ENCODE measurements at places on chromosomes 16 and 17. TPM values are rescaled to one million over a fixed set of nuclear protein-coding genes. Genes with fewer than 3 reads are reported as not detected.
A peak's percentile ranks its signal among the peaks of the same experiment; 100 is the strongest.

DNA sequence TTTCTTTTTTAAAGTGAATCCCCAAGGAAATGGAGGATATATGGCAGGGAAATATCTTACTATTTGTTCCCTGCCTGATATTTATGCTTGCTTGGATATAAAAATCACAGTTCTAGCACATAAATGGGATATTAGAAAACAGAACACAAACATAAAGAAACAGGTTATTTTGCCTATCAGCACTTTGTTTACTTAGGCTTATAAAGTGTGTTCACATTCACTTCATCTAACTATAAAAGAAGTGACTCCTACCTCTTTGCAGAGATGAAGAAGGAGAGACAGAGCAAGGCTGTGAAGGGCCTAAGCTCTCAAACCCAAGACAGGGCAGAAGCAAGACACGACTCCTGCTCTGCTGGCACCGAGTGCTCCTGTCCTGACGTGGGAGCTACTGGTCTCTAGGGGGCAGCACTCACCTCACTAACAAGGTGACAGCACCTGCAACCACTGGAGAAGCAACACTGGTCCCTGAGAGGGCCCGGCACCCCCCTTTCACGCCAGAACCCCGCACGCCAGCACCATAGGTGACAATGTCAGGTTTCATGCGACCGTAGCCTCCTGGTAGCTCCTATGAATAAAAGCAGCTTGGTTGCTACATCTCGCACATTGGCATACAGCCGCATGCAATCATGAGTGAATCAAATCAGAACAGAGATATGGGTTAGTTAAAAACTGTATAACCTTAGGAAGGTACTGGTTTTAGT, 32.0 kb downstream of the MBTPS1 start:
- H3K27me3 ChIP-seq: no peaks in the 10 kb centered on the region
- H3K27ac ChIP-seq: no peak overlapping the region
- DNase-seq: peak; percentile 72
- H3K36me3 ChIP-seq: no peaks in the 10 kb centered on the region
- H3K4me3 ChIP-seq: no peak overlapping the region

- H3K4me3 ChIP-seq: no peak overlapping the region
- no peak for DNase-seq
- H3K27me3 ChIP-seq: no peaks in the 10 kb centered on the region
- H3K4me1 ChIP-seq: peaks cover 21% of the 10 kb centered on the region
- H3K27ac ChIP-seq: no peak overlapping the region
Observed at GRCh38 chr17:59437791-59438281, 106.4 kb downstream of the YPEL2 start.

DNA sequence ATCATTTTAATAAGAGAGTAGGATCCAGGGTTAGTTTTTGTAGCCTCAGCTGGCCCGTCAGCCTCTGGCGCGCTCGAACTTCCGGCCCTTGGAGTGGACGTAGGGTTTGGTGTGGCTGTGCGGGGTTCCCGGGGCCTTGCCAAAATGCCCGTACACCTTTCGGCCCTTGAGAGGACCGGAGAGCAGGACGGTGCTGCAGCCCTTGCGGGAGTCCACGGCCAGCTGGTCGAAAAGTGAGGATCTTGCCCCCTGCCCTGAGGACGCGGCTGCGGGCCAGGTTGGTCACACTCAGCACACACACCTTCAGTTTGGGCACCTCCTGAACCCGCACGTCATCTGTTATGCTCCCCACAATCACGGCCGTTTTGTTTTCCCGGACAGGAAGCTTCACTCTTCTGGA, 42.2 kb upstream of the CNTNAP4 start:
- H3K4me1 ChIP-seq: no peaks in the 10 kb centered on the region
- no peak overlapping the region for H3K4me3 ChIP-seq
- H3K27me3 ChIP-seq: no peaks in the 10 kb centered on the region
- no peak overlapping the region for H3K27ac ChIP-seq

DNA sequence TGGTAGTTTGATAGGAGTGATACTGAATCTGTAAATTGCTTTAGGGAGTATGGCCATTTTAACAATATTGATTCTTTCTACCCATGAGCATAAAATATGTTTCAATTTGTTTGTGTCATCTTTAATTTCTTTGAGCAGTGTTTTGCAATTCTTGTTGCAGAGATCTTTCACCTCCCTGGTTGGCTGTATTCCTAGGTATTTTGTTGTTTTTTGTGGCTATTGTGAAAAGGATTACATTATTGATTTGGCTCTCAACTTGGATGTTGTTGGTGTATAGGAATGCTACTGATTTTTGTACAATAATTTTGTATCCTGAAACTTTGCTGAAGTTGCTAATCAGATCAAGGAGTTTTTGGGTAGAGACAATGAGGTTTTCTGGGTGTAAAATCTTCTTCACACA, 3.2 kb downstream of the KRTAP9-9 start:
- H3K4me1 ChIP-seq: no peaks in the 10 kb centered on the region
- H3K36me3 ChIP-seq: no peaks in the 10 kb centered on the region
- H3K27me3 ChIP-seq: no peaks in the 10 kb centered on the region
- H3K4me3 ChIP-seq: no peak overlapping the region
- no peak overlapping the region for H3K27ac ChIP-seq

GRCh38 chr17:82151106-82151957, 53.3 kb upstream of the FASN start:
- no peak overlapping the region for H3K27ac ChIP-seq
- H3K36me3 ChIP-seq: no peaks in the 10 kb centered on the region
- DNase-seq: no peak

- H3K4me1 ChIP-seq: peaks cover 12% of the 10 kb centered on the region
- no peaks in the 10 kb centered on the region for H3K27me3 ChIP-seq
- no peak overlapping the region for H3K27ac ChIP-seq
- no peak overlapping the region for H3K4me3 ChIP-seq
- no peaks in the 10 kb centered on the region for H3K36me3 ChIP-seq
Observed at GRCh38 chr17:59038734-59039133, 67.9 kb downstream of the TRIM37 start.

The ABCC11 gene
- total RNA-seq: 0.52 TPM

The NPIPB8 gene
- not detected for total RNA-seq

The KRT20 gene
- not detected for total RNA-seq

The PHF23 gene
- total RNA-seq: 15.8 TPM
